ENCODE measurements at places on chromosomes 5 and 9. TPM values are rescaled to one million over a fixed set of nuclear protein-coding genes. Genes with fewer than 3 reads are reported as not detected.

DNA sequence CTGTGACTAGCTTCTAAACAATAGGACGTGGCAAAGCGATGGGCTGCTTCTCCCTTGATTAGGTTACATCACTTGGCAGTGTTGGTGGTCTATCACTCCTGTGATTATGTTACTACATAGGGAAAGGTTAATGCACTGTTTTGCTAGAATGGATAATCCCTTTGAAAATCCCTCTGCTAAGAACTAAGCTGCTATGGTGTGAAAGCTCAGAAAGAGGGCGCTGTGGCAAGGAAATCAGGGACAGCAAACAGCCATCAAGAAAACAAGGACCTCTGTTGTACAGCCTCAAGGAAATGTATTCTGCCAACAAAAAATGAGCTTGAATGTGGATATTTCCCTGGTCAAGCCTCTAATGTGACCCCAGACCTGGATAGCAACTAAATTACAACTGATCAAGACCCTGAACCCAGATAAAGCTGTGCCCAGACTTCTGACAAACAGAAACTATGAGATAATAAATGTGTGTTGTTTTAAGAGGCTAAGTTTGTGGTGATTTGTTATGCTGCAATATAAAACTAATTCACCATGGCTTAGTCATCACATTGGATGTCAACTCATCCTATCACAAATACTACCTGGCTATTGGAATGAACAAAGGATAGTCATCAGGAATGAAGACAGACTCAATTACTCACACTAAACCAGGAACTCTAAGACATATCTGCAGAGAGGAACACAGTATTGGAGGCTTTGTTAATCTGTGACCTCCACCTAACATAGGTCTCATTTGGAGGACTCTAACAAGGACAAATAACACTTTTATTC is 1215.9 kb downstream of the EFNA5 start:
- H3K4me1 ChIP-seq = no peaks in the 10 kb centered on the region
- H3K27me3 ChIP-seq = no peaks in the 10 kb centered on the region
- DNase-seq = no peak
- no peaks in the 10 kb centered on the region for H3K36me3 ChIP-seq
- H3K4me3 ChIP-seq = no peak overlapping the region

- H3K4me3 ChIP-seq = no peak overlapping the region
- no peaks in the 10 kb centered on the region for H3K36me3 ChIP-seq
- H3K4me1 ChIP-seq = no peaks in the 10 kb centered on the region
- H3K27ac ChIP-seq = no peak overlapping the region
Observed at GRCh38 chr5:119860463-119860862, 231.1 kb downstream of the FAM170A start.

GRCh38 chr5:55855509-55855908 is 4.4 kb downstream of the IL31RA start:
- peak; percentile 33 for DNase-seq
- H3K27me3 ChIP-seq = peaks cover 3% of the 10 kb centered on the region

GRCh38 chr5:108678091-108678490 is 69.6 kb upstream of the FER start:
- no peak overlapping the region for H3K4me3 ChIP-seq
- H3K27ac ChIP-seq = no peak overlapping the region
- no peak for DNase-seq
- peaks cover 3% of the 10 kb centered on the region for H3K4me1 ChIP-seq
- H3K36me3 ChIP-seq = no peaks in the 10 kb centered on the region
- peaks cover 10% of the 10 kb centered on the region for H3K27me3 ChIP-seq

GRCh38 chr9:134066526-134066912 is 1.3 kb downstream of the BRD3 start:
- DNase-seq = no peak
- H3K36me3 ChIP-seq = no peaks in the 10 kb centered on the region
- peaks cover 19% of the 10 kb centered on the region for H3K27me3 ChIP-seq
- H3K27ac ChIP-seq = peak overlapping the region; percentile 97

DNA sequence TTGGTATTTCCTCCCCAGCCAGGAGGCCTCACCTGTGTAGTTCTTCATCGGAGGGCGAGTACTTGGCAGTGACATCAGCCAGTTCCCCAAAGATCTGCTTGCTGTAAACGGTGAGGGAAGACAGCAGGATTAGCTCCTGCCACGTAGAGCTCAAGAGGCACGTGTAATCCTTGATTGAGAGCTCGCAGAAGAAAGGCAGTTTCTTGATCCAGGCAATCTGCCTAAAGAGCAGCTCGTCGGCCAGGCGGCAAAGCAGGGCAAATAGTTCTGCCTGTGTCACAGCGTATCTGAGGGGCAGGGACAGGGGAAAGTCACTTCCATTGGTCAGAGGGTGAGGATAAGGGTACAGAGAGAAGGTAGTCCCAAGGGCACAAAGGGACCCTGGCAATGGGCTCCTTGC is 28.6 kb upstream of the NR5A1 start:
- no peaks in the 10 kb centered on the region for H3K36me3 ChIP-seq
- H3K4me1 ChIP-seq = no peaks in the 10 kb centered on the region
- H3K4me3 ChIP-seq = no peak overlapping the region
- H3K27ac ChIP-seq = no peak overlapping the region
- H3K27me3 ChIP-seq = peaks cover 12% of the 10 kb centered on the region
- no peak for DNase-seq

DNA sequence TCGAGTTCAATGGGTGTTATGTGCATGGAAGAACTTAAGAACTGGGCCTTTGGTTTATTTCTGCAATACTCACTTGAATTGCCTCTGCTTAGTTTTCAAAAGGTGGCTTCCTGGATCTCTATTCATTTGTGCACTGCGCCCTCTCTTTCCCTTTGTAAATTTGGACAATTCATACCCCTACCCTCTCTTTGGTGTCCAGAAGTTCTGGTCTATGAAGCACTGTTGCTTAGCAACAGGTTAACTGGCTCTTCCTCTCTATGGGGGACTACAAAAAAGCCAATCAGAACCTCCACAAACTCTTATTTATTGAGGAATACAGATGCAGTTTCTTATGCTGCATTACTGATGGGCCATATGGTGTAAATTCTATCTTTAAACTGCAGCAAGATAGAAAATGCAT is 13.5 kb upstream of the FAM120A start:
- no peak for DNase-seq
- H3K4me3 ChIP-seq = no peak overlapping the region
- no peak overlapping the region for H3K27ac ChIP-seq
- H3K36me3 ChIP-seq = no peaks in the 10 kb centered on the region

DNA sequence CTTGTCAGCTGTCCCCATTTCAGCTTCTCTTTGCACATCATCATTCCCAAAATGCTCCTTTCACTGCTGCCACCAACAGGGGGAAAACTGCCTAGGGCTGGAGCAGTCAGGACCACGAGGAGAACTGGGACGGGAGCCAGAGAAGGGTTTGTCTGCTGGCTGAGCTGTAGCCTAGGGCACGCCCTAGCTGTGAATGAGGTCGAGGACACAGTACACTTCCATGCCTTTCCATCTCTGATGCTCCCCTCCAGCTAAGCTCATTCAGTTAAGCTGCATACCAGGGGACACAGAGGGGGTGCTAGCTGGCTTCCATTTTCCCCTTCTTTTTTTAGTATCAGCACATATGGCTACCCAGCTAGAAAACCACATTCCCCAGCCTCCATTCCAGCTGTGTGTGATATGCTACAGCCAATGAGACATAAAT is 64.7 kb downstream of the STK10 start:
- H3K4me1 ChIP-seq = peaks cover 31% of the 10 kb centered on the region
- DNase-seq = no peak
- H3K4me3 ChIP-seq = no peak overlapping the region
- H3K36me3 ChIP-seq = peaks cover 56% of the 10 kb centered on the region
- H3K27me3 ChIP-seq = no peaks in the 10 kb centered on the region
- H3K27ac ChIP-seq = no peak overlapping the region

GRCh38 chr9:92504881-92505280 is 22.6 kb upstream of the ASPN start:
- H3K36me3 ChIP-seq = no peaks in the 10 kb centered on the region
- H3K27me3 ChIP-seq = no peaks in the 10 kb centered on the region
- H3K27ac ChIP-seq = no peak overlapping the region

DNA sequence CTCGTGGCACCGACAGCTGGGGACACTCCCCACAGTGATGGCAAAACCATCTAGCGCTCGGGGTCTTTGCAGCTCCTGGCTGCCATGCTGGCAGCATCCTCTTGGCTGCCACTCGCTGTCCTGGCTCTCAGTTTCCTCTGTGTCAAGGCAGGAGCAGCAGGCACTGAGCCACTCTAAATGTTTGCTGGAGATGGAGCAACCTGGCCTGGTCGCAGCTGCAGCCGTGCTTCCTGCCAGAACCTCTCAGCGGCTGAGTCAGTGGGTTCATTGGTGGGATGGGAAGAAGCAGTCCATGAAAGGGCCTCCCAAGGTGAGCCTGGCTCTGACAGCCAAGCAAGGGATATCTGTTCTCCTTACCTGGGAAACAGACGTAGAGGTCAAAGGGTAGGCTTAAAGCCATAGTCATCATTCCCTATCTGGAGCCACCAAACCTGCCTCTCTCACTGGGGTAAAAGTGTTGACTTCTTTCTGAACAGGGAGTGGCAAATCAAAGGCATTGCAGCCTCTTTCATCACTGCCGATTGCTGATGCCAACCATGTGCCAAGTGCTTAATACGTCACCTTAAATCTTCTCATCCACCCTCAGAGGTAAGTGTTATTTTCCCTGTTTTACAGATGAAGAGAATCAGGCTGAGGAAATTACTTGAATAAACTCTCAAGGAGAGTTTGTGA is 304.8 kb upstream of the ZNF462 start:
- no peak overlapping the region for H3K4me3 ChIP-seq
- H3K27me3 ChIP-seq = no peaks in the 10 kb centered on the region
- H3K27ac ChIP-seq = no peak overlapping the region
- no peaks in the 10 kb centered on the region for H3K36me3 ChIP-seq
- H3K4me1 ChIP-seq = no peaks in the 10 kb centered on the region

G3BP1 gene
- total RNA-seq = 164 TPM

Measured in activated naive CD8-positive, alpha-beta T cell treated with anti-CD3 and anti-CD28 coated beads, Interleukin-2, amount 10 ng/mL, durations not matched to agents 7 days and 5 days (primary cell).